ENCODE measurements at places on chromosomes 2 and 18. TPM values are rescaled to one million over a fixed set of nuclear protein-coding genes. Genes with fewer than 3 reads are reported as not detected.

GRCh38 chr2:52135235-52135634 lies 1103.3 kb upstream of the NRXN1 start:
- no peak for DNase-seq

CPLX4 gene
- not detected for total RNA-seq

DNA sequence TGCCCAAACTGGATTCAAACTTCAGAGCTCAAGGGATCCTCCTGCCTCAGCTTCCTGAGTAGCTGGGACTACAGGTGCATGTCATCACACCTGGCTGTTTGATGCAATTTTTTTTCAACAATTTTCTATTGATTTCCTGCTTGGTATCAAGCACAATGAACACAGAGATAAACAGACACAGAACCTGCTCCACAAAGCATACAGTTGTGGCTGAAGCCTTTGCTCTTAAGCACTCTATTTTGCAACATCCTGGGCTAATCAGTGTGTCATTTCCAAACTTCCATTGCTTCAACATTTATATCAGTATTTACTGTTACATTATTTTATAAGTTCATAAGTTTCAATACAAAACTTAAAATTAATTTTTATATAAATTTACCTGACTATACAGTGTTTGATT lies 79.4 kb downstream of the NEB start:
- no peak for DNase-seq

DNA sequence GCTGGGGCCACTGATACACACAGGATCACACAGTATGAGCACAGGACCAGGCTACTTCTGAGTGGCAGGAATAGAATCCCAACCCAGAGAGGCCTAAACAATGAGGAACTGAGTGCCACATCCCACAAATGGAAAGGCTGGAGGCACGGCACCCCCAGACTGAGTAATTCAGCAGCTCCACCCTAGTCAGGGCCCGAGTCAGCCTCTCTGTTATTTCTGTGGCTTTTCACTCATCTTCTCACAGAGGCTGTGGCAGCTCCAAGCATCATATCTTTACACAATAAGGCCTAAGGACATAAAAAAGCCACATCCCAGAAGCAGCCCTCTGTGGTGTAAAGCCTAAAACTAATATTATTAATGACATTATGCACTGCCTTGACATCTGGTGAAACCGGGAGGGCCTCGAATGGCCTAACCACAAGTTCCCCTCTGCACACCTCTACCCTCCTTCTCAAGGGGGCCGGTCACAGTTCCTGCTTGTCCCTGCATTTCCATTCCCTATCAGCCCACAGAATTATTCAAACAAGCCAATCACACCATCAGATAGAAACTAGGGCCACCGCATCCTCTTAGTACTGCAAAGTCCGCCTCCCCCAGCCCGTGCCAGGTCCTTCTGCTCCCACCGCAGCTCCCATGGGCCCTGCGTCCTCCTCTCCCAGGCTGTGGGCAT lies 12.5 kb upstream of the MAL start:
- DNase-seq: no peak

- no peak for DNase-seq
Observed at GRCh38 chr2:229679393-229680125, 34.8 kb downstream of the DNER start.

- no peak for DNase-seq
Observed at GRCh38 chr18:13543144-13543543, 183.2 kb downstream of the FAM210A start.

- DNase-seq: no peak
Observed at GRCh38 chr2:174553811-174554493, 43.7 kb downstream of the WIPF1 start.

DNA sequence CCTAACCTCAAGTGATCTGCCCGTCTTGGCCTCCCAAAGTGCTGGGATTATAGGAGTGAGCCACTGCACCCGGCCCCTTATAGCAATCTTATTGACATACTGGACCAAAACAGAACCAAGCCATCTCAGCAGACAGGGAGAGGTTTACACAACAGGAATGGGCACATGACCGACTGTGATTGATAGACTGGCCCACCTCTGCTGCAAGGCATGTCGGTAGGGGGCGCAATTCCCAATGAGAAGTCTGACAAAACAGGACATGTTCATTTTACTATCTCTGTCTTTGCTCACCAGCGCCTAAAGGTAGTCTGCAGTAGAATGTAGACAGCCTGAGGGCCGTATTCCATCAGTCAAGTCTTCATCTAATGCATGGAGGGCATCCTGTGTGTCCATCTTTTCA lies 2.0 kb downstream of the LYPD6B start:
- DNase-seq: no peak

GRCh38 chr2:121196132-121196848 lies 88.7 kb downstream of the TFCP2L1 start:
- peak; percentile 75 for DNase-seq

DNA sequence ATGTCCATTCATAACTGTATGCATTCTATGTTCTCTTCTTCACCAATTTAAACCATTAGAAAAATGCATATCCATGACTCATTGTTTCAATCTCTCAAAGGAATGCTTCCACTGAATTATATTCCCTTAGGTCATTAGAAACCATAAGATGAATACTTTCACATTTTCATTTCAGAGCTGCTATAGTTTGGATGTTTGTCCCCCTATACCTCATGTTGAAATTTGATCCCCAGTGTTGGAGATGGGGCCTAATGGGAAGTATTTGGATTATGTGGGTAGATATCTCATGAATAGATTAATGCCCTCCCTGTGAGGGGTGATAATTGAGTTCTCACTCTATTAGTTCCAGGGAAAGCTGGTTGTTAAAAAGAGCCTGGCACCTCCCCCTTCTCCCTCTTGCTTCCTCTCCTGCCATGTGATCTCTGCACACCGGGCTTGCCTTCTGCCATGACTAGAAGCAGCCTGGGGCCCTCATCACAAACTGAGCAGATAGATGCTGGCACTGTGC lies 35.7 kb downstream of the THUMPD2 start:
- no peak for DNase-seq

FBXO41 gene
- 2.9 TPM for total RNA-seq

- DNase-seq: peak; percentile 93
Observed at GRCh38 chr2:237673130-237674001, 46.0 kb downstream of the LRRFIP1 start.

DNA sequence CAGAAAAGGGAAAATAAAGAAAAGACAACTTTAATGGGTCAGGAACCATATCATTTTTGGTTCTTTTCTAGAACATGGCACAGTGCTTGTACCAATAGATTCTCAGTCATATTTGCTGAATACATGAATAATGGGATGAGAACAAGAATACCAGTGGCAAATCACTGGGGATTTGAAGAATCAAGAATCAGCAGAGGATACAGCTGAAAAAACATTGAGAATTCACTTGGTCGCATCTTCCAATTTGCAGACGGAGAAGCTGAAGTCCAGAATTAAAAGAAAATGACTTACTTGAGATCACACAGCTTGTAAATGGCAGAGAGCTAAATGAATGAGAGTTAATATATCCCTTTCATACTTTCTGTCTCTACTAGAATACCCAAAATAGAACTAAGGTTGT lies 362.2 kb downstream of the RAD51AP2 start:
- DNase-seq: no peak

- no peak for DNase-seq
Observed at GRCh38 chr18:44683556-44683955, 2.9 kb downstream of the SETBP1 start.

GRCh38 chr18:29823671-29824070 lies 1218.9 kb downstream of the DSC3 start:
- DNase-seq: no peak

LYPD6 gene
- total RNA-seq: 0.47 TPM

CD302 gene
- 100 TPM for total RNA-seq

DNA sequence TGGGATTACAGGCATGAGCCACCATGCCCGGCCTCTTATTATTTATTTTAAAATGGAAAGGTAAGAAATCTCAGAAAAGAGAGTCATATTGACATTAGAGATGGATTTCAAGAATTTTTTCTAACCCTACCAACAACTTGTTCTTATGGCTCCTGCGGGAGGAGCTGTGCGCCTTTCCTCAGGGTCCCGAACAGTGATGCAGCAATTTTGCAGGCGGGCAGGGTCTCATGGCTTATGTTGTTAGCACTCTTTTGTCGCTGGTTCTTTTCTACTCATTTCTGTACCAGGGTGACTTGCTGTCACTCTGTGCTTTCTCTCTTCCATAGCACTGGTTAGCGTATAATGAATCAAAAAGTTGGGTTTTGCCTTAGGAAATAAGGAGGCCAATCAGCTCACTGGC lies 148.8 kb upstream of the DLGAP1 start:
- no peak for DNase-seq

IL1RL1 gene
- total RNA-seq: 69.6 TPM

DNA sequence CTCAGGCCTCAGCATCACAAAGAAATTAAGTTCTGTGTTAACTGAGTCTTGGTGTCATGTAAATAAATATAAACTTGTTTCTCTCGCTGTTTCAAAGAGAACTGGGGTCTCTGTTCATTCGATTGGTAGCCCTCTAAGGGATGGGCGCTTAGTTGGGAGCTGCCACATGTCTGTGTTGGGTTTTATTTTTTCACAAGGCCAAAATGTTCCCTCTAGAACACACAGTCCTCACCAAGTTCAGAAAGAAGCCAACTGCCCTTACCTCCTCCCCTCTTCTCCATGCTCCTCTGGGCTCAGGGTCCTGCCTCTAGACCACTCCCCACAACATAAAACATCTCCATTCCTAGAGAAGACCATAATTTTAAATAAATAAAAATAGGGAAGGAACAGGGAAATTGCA lies 490.9 kb downstream of the TNS1 start:
- DNase-seq: no peak

SLC38A11 gene
- total RNA-seq: 0.44 TPM

CKAP2L gene
- 1.3 TPM for total RNA-seq

NOP58 gene
- 37.8 TPM for total RNA-seq

FEV gene
- total RNA-seq: not detected

DNA sequence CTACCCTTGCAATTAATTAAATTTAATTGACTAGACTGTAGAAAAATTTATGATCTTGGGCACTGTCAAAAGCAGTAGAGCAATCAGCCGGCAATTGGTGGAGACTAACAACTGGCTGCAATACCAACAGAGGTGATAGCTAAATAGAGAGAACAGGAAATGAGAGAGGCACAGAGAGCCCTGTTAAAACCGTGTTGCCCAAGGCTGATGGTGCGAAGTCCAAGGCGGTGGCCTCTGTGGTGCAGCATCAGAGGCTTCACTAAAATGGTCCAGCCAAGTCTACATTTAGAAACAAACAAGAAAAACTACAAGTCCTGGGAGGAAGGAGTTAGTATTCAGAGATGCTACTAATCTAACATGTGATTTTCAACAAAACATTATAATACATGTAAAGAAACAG lies 115.6 kb downstream of the NETO1 start:
- DNase-seq: no peak

- peak; percentile 39 for DNase-seq
Observed at GRCh38 chr2:127627740-127628571, 18.0 kb upstream of the GPR17 start.

FKBP1B gene
- 16.4 TPM for total RNA-seq

GRCh38 chr18:28760299-28760698 lies 583.4 kb upstream of the CDH2 start:
- no peak for DNase-seq

SERPINB7 gene
- not detected for total RNA-seq

GRCh38 chr2:240963868-240964703 lies 34.3 kb upstream of the SNED1 start:
- peak; percentile 46 for DNase-seq

- DNase-seq: no peak
Observed at GRCh38 chr2:111100087-111100764, 20.5 kb upstream of the BCL2L11 start.

CTNNA2 gene
- total RNA-seq: not detected

GRCh38 chr2:241563981-241564595 lies 5.5 kb downstream of the BOK start:
- DNase-seq: peak; percentile 43

- DNase-seq: no peak
Observed at GRCh38 chr2:29871541-29871940, 49.8 kb downstream of the ALK start.

GRCh38 chr18:41331661-41332060 lies 623.4 kb upstream of the PIK3C3 start:
- no peak for DNase-seq

FBXO48 gene
- 2.3 TPM for total RNA-seq

CENPA gene
- 1.7 TPM for total RNA-seq

GRCh38 chr2:71893646-71894045 lies 254.0 kb downstream of the CYP26B1 start:
- DNase-seq: no peak

- DNase-seq: no peak
Observed at GRCh38 chr2:56191617-56192016, 7.8 kb downstream of the CCDC85A start.

MITD1 gene
- total RNA-seq: 28.1 TPM

- DNase-seq: no peak
Observed at GRCh38 chr2:214836568-214836967, 27.1 kb upstream of the BARD1 start.

TPO gene
- total RNA-seq: 0.21 TPM

DNA sequence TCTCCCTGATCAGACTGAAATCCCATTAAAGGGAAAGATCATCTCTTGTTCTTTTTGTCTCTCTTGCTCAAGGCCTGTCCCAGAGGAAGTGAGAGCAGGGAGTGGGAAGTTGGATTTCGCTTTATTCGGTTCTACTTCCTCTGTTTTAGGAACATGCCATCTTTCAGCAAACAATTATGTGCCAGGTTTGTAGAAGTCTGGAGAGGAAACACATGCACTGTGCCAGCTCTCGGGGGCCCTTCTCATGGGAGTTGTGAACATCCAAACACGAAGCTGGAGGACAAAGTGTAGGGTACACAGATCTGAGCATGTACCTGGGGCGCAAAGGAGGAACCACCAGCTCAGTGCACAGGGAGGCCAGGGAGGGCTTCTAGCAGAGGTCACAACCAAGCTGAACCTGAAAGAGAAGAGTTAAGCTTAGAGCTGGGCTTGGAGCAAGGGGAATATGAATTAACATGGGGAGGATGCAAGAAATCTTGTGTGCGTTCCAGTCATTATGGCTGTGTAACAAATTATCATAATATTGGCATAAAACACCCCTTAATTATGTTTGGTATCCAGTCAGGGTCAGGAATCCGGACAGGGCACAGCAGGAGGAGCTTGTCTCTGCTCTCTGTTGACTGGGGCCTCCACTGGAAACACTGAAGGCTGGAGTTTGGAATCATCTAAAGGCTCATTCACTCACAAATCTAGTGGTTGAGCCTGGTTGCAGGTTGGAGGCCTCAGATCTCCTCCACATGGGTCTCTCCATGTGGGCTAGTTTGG lies 128.6 kb downstream of the ZFP36L2 start:
- no peak for DNase-seq

GRCh38 chr18:63505566-63506335 lies 29.0 kb downstream of the SERPINB5 start:
- DNase-seq: no peak

- no peak for DNase-seq
Observed at GRCh38 chr18:41666231-41666630, 288.8 kb upstream of the PIK3C3 start.

DNA sequence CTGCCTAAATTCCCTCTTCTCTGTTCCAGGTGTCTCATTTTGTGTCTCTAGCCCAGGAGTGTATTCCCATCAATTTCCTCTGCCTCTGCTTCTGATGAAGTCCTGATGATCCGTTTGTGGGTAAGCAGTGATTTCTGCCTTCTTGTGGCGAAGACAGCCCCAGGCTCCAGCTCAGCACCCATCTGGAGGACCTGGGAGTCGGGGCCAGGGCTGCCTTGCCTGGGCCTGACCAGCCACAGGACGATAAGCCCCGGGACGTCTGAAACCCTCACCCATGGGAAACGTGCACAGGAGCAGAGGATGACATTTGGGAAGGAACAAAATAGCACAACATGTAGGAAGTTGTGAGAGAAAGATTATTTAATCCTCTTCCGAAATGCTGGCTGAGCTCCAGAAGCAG lies 206.9 kb downstream of the FBXO15 start:
- no peak for DNase-seq

ALPG gene
- 0.53 TPM for total RNA-seq

Data from lower lobe of right lung (tissue), 2 donors.